Tibial artery (tissue), 4 donors: ENCODE measurements at places on chromosomes 1 and 21.

- DNase-seq, result no peak
These were observed 43.8 kb downstream of the HIVEP3 start for GRCh38 chr1:41874903-41875411.

DNA sequence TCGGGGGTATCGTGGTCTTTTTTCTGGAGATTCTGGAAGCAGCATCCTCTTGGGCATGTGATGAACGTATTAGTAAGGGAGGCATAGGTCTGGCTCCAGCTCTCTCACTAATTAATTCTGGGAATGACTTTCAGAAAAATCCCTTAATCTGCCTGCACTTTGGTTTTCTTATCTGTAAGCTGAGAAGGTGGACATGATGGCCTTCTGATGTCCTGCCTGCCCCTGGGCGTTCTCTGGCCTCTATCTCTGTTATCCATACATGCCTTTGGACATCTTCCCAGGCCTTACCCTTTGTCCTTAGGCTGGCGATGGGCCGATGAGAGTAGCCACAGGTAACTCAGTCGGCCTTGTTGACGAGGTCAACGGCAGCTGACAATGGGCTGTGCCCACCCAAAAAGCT, 8.8 kb downstream of the NTRK1 start:
- no peak for DNase-seq

DNA sequence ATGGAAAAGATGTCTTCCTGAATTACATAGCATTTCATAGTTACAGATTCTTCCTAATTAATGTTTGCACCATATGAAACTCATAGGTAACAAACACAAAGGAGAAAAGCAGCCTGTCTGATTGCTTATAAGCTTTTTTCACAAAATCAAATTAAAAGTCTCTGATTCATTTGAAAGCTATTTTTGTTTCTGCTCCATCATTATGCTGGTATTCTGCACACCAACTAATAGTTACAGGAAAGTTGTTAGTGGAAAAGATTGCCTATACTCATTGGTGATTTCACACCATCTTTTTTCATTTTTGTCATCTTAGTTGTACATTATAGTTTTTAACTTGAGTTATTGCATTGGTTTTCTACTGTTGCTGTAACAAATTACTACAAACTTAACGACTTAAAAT, 70.0 kb downstream of the PRKAA2 start:
- no peak for DNase-seq

- DNase-seq, result no peak
These were observed 66.6 kb downstream of the RGS18 start for GRCh38 chr1:192224846-192225245.

- no peak for DNase-seq
These were observed 6.0 kb upstream of the LCE1F start for GRCh38 chr1:152768847-152769533.

DNA sequence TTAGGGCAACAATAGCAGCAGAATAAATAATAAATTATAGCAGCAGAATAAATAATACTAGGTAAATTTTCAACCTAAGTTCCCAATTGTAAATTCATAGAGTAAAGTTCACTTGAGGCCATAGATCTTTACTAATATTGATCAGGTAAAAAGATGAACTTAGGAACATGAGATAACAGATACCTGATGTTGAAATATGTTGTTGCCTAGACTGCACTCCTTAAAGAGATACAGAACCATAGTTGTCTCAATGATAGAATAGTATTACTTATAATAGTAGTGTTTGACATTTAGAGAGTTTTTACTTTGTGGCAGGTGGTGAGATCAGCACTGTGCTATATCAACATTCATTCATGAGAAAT, 378 bp upstream of the F13B start:
- no peak for DNase-seq

DNA sequence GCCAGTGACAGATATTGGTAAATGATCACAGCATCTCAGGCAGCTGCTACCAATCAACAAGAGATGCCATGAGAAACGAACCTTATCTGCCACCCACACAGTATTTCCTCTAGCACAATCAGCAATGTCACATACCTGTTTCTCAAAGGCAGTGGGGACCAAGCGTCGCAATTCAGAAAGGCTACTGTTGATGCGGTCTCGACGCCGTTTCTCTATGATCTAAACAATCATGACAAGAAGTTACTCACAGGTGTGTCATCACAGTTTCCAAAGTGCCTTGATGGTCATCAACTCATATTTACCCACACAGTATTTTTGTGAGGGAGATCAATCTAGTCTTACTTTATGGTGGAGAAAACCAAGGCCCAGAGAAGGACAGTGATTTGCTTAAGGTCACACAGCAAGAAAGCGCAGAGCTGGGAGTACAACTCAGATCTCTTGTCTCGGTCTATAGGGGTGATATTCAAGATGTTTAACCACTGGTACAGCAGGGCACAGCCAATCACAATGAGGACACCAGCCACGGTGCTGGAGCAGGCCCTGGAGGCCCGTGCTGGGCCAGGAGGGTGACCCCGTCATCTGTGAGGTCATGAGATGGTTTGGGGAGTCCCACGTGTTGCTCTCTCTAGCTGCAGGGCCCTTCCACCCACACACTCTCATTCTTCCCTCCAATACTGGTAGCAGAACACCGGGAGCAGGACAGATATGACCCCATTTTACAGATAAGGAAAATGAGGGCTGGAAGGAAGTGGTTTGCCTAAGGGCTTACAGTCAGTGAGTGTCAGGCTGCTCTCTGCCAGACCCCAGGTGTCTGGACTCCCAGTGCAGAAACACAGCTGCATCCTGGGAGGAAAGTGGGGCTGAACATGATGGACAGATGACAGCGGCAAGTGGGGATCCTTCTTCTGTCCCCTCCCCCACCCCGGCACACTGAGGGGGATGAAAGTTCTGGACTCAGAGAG, 7.8 kb downstream of the HEYL start:
- no peak for DNase-seq
